ENCODE measurements at places on chromosomes 16 and 17.
A peak's percentile ranks its signal among the peaks of the same experiment; 100 is the strongest.

GRCh38 chr17:16820161-16820877 is 130.3 kb downstream of the CCDC144A start:
- no peak for DNase-seq

DNA sequence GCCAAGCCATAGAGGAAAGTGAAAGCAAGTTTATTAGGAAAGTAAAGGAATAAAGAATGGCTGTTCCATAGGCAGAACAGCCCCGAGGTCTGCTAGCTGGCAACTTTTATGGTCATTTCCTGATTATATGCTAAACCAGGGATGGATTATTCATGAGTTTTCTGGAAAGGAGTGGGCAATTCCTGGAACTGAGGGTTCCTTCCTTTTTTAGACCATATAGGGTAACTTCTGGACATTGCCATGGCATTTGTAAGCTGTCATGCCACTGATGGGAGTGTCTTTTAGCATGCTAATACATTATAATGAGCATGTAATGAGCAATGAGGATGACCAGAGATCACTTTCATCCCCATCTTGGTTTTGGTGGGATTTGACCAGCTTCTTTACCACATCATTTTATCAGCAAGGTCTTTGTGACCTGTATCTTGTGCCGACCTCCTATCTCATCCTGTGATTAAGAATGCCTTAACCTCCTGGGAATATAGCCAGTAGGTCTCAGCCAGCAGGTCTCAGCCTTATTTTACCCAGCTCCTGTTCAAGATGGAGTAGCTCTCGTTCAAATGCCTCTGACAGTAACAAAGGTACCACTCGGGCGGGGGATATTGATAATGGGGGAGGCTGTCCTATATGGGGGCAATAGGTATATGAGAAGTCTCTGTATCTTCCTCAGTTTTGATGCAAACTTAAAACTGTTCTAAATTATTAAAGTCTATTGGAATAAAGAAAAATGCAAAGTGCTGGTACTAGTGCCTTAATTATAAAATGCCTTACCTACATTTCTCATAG is 38.9 kb upstream of the HELZ start:
- no peak for DNase-seq

DNA sequence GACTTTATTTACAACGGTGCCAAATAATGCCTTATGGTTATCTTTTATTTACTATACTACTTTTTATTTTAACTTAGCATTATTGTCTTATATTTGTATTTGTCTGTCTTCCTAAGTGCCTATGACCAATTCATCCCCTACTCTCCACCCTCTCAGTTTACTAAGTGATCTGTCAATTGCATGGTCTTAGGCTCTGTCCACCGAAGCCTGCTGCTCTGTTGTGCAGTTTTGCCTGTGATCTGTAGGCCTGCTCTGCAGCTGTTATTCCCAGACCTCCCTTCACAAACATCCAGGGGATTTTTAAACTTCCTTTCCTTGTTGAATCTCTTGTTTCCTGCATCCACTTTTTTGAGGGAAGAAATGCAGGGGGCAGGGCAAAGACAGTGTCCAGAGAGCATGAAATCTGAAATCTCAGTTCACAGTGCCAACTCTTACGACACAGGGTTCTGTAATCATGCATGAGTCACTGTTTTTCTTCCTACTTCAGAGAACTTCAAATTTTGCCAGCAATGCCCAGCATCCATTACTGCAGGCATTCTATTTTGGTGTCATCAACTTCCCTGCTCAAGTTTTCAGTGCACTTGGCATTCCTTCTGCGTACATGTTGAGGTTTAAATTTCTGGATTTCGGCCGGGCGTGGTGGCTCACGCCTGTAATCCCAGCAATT is 11.4 kb downstream of the SLFN5 start:
- DNase-seq, result no peak

DNA sequence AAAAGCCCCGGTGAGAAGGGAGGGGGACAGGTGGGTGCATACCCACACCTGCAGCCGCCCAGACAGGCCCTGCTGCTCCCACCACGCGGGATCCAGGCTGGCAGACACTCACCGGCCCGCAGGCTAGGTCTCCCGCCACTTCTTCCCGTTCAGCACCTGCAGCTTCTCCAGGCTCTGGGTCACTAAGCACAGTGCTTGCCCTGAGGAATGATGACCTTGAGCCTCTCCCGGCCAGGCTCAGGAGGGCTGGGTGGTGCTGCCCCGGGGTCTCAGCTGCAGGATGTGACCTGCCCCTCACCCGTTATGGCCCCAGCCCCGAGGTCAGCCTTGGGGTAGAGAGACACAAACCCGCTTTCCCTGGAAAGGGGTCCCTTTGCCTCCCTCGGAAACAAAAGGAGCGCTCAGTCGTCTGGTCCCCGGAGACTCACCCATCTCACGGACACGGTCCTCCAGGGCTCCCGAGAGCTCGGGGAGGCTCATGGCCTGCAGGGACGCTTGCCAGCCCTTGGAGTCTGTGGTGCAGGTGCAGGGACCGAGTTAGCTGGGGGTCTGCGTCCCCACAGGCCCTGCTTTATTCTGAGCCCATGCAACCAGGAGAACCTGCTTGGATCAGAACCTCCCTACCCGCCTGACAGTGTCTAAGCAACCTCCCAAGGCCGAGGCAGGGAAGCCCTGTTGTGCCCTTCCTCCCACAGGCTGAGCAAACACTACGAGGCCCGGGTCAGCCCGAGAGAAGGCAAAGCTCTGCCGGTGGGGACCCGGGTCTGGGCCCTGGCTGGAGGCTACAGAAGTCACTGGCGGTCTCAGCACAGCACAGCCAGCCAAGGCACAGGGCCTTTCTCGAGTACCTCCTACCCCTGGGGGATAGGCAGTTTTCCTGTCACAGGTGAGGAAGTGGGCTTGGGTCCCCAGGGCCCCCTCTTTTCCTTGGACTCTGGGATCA is 3.8 kb downstream of the NUDT16L1 start:
- DNase-seq, result no peak

DNA sequence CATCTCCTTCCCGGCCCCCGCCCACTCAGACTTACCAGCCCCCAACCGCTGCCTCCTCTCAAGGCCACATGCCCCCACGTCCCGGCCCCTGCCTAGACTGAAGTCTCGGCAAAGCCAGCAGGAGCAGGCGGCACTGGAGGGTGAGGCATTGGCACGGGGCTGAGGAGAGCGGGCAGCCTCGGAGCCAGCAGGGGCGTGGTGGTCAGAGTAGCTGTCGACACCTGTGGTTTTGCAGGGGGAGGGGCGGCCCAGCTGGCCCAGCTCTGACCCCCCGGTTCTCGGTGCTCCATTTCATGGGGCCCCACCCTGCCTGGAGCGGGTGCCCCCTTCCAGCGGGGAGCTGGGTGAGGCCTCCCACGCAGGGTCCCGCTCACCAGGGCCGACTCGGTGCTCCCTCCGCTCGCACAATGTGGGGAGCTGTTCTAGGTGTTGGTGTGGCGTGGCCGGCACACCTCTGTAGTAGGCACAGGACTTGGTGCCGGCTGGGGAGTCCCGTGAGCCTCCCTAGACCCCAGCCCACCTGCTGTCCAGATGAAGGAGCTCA is 4.7 kb downstream of the CDH15 start:
- no peak for DNase-seq

- no peak for DNase-seq
These were observed 53.7 kb downstream of the C16orf95 start for GRCh38 chr16:87263418-87264052.

GRCh38 chr17:34235389-34236028 is 19.6 kb upstream of the CCL2 start:
- DNase-seq, result no peak

- DNase-seq, result no peak
These were observed 43.5 kb downstream of the KNOP1 start for GRCh38 chr16:19674485-19674884.

GRCh38 chr16:27803775-27804549 is 254.0 kb downstream of the KATNIP start:
- no peak for DNase-seq

DNA sequence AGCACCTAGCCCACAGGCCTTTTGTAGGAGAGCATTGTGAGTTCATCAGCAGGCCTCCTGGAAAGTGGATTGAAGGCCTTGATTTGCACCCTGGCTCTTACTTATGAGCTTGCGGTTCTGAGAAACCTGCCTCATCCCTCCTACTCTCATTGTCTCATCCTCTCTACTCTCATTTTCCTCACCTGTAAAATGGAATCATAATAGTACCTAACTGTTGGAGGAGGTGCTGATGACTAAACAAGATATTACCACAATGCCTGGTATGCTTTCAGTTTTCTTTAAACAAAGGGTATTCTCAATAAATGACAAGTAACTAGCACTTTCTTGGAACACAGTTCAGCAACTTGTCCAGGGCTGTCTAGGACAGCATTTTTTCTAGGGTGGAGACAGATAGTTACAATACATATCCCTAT is 243.1 kb upstream of the MAF start:
- no peak for DNase-seq

- DNase-seq, result no peak
These were observed 2.1 kb downstream of the FAM20A start for GRCh38 chr17:68599091-68599490.

DNA sequence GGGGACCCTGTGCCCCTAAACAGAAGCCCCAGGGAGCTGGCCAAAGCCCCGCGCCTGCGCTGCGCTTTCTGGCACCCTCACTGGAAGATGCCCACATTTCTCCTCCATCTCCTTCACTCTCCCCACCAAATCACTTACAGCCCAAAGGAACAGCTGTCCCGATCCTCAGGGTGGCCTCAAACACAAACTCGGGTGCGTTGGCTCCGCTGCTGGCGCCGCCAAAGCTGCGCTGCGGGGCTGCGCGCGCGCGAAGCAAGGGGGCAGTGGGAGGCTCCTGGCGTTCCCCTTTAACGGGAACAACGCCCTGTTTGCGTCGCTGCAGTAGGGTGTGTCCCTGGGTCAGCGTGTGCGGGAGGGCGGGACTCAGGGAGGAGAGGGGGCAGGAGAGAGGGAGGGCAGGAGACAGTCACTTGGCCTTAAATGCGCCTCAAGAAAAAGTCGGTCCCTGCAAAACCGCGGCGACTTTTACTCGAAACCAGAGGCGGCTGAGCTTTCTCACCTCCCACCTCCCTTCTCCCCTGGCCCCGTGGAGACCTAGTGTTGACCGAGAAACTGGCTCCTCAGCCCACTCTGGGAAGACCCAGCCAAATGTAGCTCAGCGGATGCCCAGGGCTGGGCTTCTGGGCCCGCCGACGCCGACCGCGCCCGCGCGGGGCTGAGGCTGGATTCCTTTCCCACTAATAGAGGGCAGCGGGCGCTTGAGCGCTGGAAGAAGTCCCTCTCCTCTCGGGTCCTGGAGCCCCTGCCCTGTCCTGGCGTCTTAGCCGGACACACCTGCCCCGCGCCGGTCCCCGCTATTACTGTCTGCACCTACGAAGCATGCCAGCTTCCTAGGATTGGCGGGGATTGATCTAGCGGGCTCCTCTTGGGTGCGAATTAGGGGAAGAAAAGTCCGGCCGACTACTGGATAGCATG is 2.6 kb downstream of the PMP22 start:
- no peak for DNase-seq

- DNase-seq, result no peak
These were observed 24.8 kb downstream of the CACNA1G start for GRCh38 chr17:50585346-50585745.

- no peak for DNase-seq
These were observed 20.1 kb downstream of the SNX29 start for GRCh38 chr16:11996433-11997330.

- no peak for DNase-seq
These were observed 38.4 kb upstream of the IRX6 start for GRCh38 chr16:55285586-55285985.

DNA sequence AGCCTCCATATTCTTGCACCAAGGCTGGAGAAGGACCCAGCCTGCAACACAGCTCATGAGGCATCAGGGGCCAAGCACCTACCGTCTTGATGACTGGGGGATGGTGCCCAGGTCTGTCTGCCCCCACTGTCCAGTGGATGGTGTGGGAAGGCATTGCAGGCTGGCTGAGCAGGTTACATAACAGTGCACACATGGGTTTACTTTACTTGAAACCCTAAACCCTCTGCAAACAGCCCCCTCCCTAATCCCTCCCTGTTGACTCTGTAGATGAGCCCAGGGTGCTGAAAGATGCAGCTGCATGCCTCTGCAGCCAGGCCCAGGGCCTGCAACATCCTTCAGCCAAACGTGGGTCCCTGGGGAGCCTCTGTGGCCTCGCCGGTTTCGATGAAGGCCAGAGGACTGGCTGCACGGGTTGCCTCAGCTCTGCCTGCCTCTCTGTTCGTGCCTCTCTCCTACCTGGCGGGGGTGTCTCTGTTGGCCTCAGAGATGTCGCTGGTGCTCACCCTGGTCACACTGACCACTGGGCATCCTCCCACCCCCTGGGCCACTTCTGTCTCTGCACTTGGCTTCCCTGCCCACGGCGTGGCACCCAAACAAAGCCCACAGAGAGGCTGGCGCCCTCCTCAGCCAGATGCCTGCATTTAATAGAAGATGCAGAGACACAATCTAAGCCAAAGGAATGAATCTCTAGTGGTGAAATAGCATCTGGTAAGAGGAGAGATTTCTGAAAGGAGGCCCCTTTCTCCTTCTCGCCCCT is 95.1 kb downstream of the METRNL start:
- no peak for DNase-seq

- peak; percentile 19 for DNase-seq
These were observed 322.0 kb downstream of the MAF start for GRCh38 chr16:79278506-79278905.

- no peak for DNase-seq
These were observed 8.3 kb downstream of the SLC7A6 start for GRCh38 chr16:68272507-68273209.

DNA sequence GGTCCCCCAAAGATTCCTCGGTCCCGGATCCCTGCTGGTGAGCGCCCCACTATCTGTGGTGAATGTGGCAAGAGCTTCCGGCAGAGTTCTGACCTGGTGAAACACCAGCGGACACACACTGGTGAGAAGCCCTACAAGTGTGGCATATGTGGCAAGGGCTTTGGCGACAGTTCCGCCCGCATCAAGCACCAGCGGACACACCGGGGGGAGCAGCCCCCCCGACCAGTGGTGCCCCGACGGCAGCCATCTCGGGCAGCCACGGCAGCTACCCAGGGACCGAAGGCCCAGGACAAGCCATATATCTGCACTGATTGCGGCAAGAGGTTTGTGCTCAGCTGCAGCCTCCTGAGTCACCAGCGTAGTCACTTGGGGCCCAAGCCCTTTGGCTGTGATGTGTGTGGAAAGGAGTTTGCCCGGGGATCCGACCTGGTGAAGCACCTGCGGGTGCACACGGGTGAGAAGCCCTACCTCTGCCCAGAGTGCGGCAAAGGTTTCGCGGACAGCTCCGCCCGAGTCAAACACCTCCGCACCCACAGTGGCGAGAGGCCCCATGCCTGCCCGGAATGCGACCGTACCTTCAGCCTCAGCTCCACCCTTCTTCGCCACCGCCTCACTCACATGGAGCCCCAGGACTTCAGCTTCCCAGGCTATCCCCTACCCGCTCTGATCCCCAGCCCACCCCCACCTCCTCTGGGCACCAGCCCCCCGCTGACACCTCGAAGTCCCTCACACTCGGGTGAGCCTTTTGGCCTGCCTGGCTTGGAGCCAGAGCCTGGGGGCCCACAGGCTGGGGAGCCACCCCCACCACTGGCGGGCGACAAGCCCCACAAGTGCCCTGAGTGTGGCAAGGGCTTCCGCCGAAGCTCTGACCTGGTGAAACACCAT is 2.8 kb downstream of the ZNF48 start:
- no peak for DNase-seq

Measured in stimulated activated CD8-positive, alpha-beta memory T cell treated with anti-CD3 and anti-CD28 coated beads, Interleukin-2, amount 100 ng/mL, for 1 hour (primary cell).